ENCODE measurements at places on chromosomes 11 and 22.

GRCh38 chr11:17840101-17840548 is 105.5 kb downstream of the KCNC1 start:
- DNase-seq = no peak

- DNase-seq = no peak
These were observed 136.6 kb downstream of the NAV2 start for GRCh38 chr11:19849107-19849789.

- DNase-seq = no peak
These were observed 46.4 kb upstream of the CD82 start for GRCh38 chr11:44518968-44519550.

GRCh38 chr22:47626428-47627390 is 864.3 kb downstream of the TBC1D22A start:
- no peak for DNase-seq

DNA sequence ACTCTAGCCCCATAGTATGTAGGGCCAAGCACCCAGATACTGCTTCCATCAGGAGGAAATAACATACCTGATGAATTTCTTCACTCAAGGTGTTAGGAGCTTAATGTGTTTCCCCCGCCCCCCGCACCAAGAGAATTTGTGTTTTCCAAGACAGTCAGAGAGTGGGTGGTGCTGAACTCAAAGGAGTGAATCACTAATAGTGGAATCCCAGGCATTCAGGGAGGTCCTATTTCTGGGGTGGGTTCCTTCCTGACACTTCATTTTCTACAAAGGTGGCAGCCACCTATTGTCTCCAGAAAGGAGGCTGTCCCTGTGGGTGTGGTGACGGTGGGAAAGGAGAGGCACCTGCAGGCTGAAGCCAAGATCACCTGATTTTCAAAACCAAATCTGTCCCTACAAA is 50.8 kb upstream of the ELF5 start:
- DNase-seq = no peak

DNA sequence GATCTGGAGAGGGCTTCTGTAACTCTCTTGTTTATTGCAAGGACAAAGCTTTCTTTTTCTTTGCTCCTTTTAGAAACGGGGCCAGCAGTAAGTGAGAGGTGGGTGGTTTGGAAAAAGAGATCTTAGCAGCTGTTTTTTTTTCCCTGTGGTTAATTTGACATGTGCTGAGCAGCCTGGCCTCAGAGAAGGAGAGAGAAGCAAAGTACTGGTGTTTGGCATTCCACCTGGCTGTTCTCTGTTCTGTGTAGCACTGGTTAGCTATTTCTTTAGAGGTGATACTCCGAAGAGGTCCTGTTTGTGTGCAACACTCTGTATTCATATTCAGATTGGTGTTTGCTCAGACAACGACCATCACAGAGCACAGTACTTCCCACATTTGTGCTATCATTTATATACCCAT is 80.8 kb upstream of the SORL1-AS1 start:
- DNase-seq = no peak

GRCh38 chr11:35619855-35620640 is 1.8 kb downstream of the FJX1 start:
- no peak for DNase-seq

DNA sequence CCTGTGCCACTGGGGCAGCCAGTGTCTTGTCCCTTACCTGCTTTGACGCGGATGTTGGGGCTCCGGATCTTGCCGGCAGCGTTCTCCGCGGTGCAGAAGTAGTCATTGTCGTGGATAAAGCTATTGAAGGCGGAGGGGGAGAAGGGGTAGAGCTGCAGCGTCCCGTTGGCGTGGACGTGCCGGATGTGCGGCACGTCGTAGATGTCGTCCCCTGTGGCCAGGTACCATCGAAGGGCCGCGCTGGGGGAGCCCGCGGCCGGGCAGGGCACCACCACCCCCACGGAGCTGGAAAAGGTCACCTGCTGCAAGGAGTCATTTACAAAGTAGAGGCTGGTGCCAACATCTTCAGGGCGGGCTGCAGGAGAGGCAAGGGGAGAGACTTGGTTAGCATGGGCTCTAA is 16.6 kb downstream of the DSCAML1 start:
- DNase-seq = no peak

DNA sequence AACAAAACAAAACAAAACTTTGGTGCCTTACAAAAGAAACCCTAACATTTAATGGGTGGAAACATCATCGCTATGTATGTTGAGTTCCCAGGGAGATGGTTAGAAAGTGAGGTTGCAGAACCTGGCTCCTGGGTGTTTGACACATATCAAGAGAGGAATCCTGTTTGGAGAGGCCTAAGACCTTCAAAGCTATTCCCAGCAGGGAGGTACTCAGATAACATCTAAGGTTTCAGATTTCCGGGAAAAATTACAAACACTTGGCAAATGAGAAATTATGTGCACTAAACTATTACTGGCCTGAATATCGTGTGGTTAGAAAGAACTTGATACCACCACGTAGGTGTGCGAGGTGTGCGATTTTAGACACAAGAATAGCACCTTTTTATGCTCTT is 18.5 kb downstream of the TRIM5 start:
- no peak for DNase-seq

- DNase-seq = no peak
These were observed 58.0 kb downstream of the MCM5 start for GRCh38 chr22:35457729-35458546.

DNA sequence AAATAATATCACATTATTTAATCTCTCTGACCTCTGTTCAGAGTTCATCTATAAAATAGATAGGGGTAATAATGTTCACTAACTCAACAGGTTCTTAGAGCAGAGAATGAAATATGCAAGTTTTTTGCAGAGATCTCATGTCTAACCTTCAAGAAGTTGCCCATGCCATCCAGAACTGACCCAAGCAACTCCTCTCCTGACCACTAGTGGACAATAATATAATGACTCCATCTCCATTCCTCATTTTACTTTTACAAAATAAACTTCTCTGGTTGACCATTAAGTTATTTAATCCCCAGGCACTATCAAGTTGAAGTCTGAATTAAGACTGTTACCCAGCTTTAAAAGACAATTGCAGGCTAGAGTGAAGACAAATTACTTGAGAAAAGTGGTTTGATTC is 382.6 kb downstream of the KCNA4 start:
- DNase-seq = no peak

GRCh38 chr22:26143806-26144325 is 25.4 kb upstream of the SEZ6L start:
- no peak for DNase-seq

- peak; percentile 57 for DNase-seq
These were observed 17.5 kb downstream of the MACROD1 start for GRCh38 chr11:64148226-64148916.

- DNase-seq = no peak
These were observed 5.0 kb downstream of the ASCL2 start for GRCh38 chr11:2265396-2265795.

DNA sequence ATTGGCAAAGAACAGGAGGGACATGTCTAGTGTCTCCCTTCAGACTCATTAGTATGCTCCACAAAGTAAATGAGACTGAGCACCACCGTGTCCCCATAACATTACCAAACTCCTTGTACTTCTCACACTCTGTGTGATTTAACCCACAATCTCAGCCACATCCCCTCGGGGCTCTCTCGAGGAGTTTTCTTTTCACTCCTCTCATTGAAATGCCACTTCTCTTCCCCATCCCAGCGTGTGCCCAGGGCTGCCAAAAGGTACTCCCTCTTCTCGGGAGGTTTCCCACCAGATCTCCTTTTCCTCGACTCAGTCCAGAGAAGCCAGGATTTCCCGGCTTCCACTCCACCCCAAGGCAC is 1.1 kb downstream of the RBFOX2 start:
- DNase-seq = no peak

DNA sequence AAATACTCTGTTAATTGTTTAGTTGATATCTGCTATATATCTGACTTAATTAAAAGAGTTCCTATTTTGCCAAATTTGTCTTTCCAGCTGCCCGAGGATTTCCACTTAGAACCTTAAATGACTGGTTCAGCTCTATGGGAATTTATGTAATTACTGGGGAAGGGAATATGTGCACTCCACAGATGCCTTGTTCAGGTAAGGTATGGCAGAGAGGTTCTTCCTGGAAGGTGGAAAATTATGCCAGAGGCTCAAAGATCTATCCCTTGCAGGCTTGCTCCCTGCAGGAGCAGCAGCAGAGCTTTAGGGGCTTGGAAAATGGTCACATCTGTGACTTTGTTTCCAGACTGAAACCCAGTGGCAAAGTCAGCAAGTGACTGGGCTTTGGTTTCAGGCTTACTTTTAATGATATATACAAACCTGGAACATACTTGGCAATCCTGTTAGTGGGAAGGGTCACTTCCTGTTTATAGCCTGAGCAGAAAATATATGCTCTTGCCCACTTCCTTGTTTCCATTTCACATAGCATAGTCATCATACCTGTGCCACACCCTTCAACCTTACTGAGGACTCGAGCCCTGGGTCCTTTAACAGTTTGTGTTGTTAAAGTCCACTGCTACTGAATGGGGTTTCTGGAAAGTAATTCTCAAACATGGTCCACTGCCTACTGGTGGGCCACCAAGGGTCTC is 23.7 kb downstream of the WBP2NL start:
- no peak for DNase-seq

GRCh38 chr11:61999141-61999975 is 31.9 kb upstream of the FTH1 start:
- no peak for DNase-seq

DNA sequence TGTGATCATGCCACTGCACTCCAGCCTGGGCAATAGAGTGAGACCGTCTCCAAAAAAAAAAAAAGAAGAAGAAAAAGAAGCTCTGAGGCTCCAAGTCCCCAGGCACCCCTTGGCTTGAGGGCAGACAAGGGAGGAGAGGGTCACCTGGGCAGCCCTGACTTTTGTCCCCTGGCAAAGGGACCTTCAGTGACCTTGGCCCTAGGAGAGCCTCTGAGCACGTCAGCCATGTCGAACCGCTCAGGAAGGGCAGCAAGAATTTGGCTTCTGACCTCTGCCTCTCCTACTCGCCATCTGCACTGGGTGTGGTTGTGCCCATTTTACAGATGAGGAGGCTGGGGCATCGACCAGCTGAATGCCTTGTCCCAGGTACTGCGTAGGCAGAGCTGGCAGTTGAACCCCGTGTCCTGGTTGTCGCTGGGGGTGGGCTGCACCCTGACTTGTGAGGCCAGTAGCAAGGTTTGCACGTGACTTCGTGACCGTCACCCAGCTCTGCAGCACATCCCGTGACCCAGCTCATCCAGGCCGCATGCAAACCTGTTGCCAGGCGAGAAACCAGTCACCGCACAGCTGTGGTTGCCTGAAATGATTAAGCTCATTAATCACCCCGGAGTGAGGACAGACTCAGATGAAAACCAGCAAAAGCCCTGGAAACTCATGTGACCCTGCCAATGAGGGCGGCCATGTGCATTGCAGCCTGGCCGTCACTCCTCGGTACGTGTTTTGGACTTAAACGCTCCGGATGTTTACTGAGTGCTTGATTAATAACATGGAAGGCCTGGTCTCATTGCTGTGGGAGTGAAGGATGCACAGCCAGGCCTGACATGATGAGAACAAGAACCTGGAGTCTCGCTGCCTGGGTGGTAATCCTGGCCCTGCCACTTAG is 47.7 kb upstream of the PPP6R3 start:
- DNase-seq = no peak

- DNase-seq = no peak
These were observed 34.7 kb downstream of the MMP20 start for GRCh38 chr11:102590276-102591049.

- peak; percentile 27 for DNase-seq
These were observed 81.9 kb upstream of the CRTAM start for GRCh38 chr11:122756417-122756816.

DNA sequence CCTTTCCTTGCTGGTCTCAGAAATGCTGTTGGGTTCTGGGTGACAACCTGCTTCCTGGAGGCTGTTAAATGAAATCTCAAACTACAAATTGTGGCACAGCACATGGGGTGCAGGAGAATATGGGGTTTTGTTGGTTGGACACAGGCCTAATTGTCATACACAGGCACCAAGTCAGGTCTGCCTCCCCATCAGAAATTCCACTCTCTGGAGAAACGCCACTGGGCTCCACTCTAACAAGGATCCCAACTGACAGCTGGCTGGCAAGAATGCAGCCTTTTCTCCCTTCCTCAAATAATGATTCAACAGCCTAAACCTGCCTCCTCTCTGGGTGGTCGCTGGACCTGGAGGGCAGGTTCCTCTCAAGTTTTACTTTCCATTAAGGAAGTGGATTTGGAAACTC is 177.8 kb upstream of the NARS2 start:
- no peak for DNase-seq

DNA sequence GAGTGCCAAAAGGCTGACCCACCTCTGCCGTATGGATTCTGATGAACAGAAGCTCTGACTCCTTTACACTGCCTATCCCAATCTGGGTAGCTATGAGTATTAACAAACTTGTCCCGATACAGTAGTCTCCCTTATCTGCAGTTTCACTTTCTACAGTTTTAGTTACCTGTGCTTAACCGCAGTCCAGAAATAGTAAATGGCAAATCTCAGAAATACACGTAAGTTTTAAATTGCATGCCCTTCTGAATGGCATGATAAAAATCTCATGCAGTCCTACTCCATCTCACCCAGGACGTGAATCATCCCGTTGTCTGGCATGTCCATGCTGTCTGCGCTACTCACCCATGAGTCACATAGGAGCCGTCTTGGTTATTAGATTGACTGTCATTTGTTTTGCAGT is 68.8 kb downstream of the SNX19 start:
- DNase-seq = no peak

GRCh38 chr11:59556115-59556916 is 45.0 kb downstream of the OR4D9 start:
- no peak for DNase-seq

GRCh38 chr11:8002676-8003075 is 15.5 kb downstream of the EIF3F start:
- no peak for DNase-seq

DNA sequence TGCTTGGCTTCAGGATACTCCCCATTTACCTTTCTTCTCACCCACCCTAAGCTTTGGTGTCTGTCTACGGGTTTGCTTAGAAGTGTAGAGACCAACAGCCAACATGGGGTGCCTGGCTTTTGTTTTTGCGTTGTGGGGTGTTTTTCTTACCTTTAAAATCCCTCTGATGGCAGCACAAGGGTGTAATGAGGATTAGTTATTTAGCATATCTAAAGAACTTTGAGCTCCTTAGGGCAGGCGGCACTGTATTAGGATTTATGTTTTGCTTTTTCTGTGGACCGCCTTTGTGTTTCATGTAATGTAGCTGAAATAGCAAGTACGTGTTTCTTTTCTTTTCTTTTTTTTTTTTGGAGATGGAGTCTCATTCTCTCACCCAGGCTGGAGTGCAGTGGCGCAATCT is 8.9 kb downstream of the AP2A2 start:
- DNase-seq = no peak

DNA sequence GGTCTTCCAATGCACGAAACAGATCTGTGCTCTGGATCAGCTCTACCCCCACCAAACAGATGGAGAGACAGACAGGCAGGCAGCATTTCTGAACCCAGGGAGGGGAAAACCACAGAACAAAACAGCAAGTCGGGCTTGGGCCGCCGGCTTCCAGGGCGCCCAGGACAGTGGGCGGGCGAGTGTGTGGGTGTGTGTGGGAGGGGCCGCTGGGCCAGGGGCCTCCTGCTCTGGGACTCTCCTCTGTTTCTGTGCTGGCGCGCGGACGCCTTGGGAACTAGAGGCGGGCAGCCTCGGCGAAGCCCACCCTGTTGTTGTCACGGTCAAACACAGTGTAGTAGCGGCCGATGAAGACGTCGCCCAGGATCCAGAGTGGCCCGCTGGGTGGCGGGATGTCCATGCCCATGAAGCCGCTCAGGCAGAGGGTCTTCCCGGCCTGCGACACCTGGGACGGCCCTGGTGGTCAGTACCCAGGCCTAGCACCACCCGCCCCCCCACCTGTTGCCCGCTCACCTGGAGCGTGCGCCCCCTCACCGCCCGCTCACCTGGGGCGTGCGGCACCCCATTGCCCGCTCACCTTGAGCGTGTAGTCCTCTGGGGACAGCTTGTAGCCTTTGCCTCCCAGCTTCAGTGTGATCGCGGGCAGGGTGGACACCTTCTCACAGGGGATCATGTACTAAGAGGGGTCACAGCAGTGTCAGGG is 3.0 kb upstream of the IFITM10 start:
- no peak for DNase-seq

Measured in stimulated activated CD8-positive, alpha-beta memory T cell treated with anti-CD3 and anti-CD28 coated beads, Interleukin-15, amount 100 ng/mL, for 1 hour (primary cell).